ENCODE measurements at places on chromosomes 11 and 22. TPM values are rescaled to one million over a fixed set of nuclear protein-coding genes. Genes with fewer than 3 reads are reported as not detected.

- peak; percentile 46 for DNase-seq
Measured at GRCh38 chr22:31947296-31947695, 3.0 kb downstream of the YWHAH start.

GRCh38 chr11:1628506-1629325, 859 bp upstream of the KRTAP5-5 start:
- no peak for DNase-seq

Gene OR8G1
- total RNA-seq: not detected

DNA sequence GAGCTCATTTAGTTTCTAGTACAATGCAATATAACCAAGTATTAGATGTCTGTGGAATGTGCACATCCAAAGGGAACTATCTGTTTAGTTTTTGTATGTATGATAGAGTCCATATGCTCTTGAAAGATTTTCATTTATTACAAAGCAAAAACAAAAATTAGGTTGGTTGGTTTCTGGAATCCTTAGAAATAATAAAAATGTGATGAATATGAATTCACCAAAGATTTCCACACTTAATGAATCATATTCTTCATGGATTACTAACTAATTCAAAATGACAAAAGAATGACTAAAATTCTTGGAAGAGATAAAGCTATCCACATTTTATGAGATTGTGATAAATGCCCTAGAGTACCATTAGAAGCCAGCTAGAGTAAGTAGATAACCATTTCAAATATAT, 261.1 kb downstream of the SBF2 start:
- DNase-seq: peak; percentile 11

Gene THAP12
- total RNA-seq: 37.7 TPM

DNA sequence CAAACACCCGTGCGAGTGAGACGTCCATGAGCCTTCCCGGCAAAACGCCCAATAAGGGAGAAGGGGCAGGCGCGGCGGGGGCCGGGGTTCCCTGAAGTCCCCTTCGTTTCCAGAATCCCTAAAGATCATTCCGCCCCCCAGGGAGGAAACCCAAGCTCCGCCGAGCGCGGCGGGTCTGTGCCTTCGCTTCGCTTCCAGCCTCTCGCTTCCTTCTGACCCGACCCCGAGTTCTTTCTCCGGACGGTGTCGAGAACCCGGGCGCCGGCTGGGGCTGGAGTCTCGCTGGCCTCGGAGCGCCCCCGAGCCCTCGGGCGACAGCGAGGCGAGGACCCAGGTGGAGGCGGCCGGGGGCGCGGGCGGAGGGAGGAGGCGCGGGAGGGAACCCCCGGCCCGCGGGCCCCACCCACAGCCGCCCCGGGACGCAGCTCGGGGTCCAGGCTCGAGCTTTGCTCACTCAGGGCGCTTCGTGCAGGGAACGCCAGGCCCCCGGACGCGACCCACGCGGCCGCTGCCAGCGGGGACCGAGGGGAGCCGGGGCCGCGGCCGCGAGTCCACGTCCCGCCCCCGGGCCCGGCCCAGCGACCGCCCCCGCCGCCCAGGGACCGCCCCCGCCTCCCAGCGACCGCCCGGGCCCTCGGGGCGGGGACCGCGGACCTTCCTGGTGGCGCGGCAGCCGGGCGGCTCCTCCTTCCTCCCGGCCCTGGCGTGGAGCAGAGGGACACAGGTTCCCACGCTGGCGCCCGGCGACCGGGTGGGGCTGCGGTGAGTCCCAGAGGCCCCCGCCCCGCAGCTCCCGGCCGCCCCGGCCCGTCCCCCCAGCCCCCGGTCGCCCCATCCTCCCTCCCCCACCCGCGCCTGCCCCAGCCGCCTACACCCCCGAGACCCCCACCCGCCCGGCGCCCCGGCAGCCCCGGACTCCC, at the start of gene PGGHG:
PGGHG (plus strand) TSS at position 649 of the 920 bp plus-strand sequence. CDS start 691 bp downstream, outside the sequence.
- no peak for DNase-seq

GRCh38 chr11:2539371-2540222, 94.8 kb downstream of the KCNQ1 start:
- DNase-seq: no peak

GRCh38 chr11:88040148-88040496, 135.1 kb downstream of the RAB38 start:
- DNase-seq: no peak

Gene GLYATL1
- total RNA-seq: 0.37 TPM

DNA sequence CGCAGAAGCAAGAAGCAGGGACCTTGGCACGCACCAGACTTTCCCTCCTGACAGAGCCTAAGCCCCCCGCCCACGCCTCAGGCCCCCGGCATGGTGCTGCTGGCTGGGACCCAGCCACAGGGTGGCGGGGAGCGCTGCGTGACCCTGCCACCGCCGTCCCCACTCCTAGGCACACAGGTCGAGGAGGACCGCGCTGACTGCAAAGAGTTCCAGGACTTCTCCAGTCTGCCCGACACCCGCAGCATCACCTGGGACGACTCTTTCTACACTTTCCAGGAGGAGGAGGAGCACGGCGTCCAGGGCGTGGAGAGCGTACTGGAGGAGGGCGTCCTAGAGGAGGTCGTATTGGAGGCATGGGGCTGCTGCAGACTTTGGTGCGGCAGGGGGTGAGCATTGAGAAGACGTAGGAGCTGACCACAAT, 103.7 kb downstream of the TRIM51G start:
- DNase-seq: no peak

Gene CSF2RB
- total RNA-seq: not detected

DNA sequence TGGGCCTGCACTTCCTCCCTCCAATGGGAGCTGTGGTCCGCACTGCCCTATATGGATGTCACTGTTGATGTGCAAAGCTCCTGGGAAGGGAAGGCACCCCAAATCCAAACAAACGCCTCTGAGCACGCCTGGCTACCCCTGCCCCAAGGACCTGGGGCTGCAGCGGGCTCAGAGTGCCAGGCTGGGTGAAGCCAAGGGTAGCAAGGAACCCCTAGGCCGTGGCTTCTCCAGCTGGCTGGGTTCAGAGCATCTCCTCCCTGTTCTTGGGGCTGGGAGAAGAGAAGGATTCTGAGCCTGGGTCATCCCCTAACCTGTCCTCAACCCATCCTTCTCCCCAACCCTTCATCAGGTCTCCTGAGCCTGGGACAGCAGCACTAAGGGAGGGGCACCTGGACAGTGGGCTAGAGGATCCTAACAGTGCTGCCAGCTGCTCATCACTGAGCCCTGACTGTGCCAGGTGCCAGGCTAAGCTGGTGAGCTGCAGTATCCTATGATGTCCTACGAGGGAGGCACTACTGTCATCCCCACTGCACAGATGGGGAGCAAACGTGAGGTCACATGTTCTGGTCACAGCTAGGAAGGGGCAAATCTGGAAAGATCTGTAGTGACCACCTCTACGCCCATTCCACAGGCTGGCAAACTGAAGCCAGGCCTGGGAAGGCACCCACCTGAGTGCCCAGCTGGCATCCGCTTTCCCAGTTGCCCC, 3.0 kb downstream of the SSTR3 start:
- DNase-seq: no peak

Gene KCNJ11
- not detected for total RNA-seq

- DNase-seq: peak; percentile 71
Measured at GRCh38 chr11:94766713-94767206, 1.4 kb upstream of the AMOTL1 start.
